ENCODE measurements at places on chromosomes 11 and 22.
A peak's percentile ranks its signal among the peaks of the same experiment; 100 is the strongest.

DNA sequence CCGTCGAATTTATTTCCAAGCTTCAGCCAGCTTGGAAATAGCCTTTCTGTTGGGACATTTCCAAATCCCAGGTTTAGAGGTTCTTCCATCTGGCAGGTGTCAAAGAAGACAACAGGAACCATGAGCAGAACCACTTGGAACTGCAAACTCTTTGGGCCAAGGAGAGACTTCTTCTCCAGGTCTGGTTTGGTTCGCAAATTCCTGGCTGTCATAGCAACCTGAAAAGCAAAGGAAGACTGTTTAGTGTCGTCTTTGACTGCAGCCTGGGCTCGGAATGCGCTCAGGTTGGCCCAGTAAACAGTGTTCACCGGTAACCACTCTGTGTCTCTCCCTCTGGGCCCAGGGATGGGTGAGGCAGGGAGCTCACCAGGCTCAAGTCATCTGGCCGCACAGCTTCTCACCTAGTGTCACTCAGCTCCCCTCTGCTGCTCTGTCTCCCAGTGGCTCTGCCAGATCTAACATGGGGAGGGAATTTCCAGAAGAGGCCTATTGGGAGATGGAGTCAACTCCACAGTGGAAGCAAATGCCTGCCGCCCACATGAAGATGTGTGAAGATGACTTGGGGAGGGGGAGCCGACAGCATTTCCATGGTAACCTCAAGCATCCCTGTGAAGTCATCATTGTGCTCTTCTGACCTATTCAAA is 11.9 kb upstream of the CLMP start:
- no peak for DNase-seq

- no peak for DNase-seq
Observed at GRCh38 chr11:86476109-86476861, 101.6 kb downstream of the CCDC81 start.

- DNase-seq: peak; percentile 48
Observed at GRCh38 chr11:110857892-110858546, 145.8 kb upstream of the ARHGAP20 start.

DNA sequence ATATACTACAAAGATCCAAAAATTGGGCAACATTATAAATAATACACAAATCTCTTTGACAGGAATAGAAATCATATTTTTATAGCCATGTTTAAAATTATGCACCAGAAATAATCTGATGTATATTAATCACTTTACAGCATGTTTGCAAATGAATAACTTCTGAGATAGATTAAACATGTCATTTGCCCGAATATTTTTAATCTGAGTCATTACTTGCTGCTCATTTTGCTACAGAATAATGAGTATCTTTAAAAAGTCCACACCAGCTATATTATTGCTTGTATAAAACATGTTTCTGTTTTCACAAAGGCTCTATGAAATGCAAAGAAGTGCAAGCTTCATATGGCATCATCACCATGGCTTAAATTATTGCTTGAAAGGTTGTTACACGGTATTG is 336.8 kb downstream of the GUCY1A2 start:
- DNase-seq: no peak

- no peak for DNase-seq
Observed at GRCh38 chr22:20046730-20047129, 25.8 kb downstream of the TANGO2 start.

- no peak for DNase-seq
Observed at GRCh38 chr22:38798496-38798895, 4.6 kb upstream of the DNAL4 start.

DNA sequence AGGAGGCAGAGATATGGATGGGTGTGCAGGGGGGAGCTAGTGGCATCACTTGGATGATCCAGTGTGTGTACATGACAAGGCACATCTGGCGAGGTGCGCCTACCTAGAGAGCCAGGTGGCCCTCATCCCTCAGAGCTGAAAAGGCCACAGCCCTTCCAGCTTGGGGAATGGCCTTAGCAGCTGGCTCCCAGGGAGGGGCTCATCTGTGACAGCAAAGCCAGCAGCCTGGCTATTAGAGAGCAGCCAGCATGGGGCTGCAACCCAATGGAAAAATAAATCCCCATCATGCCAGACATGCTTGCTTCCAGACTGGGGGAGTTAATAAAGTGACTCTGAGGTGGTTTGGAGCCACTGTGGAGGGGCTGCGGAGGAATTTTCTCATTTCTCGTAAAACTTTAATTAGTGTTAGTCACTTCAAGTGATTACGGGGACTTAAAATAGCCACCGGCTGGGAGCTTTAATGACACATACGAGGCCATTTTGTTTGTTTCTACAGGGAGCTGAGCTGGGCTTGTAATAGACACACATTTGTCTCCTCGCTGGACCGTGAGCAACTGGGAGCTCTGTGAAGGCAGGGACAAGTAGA is 111.2 kb upstream of the ALX4 start:
- DNase-seq: no peak

DNA sequence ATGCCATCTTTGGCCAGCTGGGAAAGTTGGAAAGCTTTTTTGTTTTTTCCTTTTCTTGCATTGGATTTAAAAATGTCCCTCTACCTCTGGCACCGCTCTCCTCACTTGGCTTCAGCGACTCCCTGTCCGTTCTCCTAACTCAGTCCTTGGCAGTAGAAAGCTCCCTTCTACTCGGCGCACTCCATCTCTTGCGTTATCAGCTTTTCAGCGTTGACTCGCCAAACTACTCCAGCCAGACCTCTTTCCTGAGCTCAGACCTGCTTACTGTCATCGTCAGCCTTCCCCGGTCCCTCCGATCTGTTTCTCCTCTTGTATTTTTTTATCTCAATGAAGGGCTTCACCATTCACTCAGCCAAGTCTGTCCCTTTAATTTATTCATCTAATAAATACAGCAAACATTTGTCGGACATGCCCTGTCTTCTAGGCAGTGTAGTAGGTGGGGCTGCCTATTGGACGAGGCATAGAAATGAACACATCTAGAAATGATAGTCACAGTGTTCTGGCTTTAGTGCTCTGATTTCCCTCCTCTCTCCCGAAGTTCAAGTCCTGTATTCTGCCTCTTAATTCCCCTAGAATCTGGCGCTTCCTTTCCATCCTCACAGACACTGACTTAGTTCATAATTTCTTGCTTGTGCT is 839 bp downstream of the CEP164 start:
- peak; percentile 49 for DNase-seq

GRCh38 chr11:86620891-86621521 is 51.4 kb downstream of the ME3 start:
- peak; percentile 80 for DNase-seq

DNA sequence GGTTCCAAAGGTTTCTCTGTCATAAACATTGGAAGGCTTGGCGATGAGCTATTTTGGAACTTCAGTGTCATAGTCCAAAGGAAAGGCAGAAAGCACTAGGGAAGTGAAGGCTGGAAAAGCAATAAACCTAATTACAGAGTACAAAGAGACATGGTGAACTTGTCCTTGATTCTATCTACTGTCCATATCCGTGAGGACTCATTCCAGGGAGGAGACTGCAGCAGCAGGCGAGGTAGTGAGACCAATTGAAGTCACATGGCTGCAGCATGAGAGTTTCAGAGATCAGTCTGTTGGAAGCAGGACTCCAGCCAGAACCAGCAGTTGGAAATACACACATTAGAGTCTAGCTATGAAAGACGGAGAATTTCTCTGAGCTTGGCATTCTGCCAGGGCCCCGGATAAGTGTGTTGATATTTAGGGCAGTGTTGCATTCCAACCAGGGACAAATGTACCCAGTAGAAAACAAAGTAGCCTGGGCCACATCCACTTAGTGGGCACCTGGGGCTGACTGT is 54.1 kb upstream of the ARHGAP42 start:
- DNase-seq: peak; percentile 1

- no peak for DNase-seq
Observed at GRCh38 chr11:19320827-19321226, 80.1 kb upstream of the E2F8 start.

DNA sequence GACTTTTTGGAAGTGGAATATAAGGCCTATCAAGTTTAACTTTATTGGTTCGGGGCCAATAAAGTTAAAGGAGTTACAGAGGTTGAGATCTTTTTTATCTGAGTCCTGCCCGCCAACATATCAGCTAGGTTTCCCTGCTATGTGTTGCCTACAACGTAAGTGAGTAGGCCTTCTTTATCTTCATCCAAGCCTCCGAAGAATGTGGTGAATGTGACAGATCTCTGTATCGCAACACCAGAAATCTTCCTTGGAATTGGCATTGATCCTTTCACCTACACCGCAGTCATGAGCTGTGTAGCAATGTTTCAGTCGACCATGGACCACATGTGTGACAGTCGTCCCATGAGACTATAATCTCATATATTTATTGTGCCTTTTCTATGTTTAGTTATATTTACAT is 37.3 kb upstream of the CADM1 start:
- no peak for DNase-seq

- peak; percentile 46 for DNase-seq
Observed at GRCh38 chr11:75350743-75351540, 519 bp downstream of the ARRB1 start.

DNA sequence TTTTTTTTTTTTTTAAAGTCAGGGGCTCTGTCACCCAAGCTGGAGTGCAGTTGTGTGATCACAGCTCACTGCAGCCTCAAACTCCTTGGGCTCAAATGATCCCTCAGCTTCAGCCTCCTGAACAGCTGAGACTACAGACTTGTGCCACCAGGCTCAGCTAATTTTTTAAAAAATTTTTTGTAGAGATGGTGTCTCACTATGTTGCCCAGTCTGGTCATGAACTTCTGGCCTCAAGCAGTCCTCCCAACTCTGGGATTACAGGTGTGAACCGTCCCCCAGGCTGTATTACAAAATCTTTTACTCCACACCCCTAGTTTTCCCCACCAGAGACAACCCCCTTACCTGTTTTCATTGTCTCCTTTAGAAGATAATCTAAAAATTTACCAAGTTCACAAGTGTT is 1.9 kb downstream of the CCDC117 start:
- DNase-seq: no peak

DNA sequence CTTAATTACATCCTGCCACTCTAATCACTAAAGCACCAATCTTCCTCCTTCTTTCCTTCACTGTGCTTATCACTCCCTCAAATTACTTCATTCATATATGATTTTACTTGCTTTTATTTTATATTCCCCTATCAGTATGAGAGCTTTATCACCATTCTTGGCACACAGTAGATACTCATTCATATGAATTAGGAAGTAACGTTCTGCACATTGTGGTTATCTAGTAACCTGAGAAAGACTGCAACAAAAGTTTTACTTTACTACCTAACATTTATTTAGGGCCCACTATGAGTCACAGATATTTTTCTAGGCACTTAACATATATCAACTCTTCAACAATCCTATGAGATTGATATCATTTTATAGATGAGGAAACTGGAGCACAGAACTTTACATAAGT is 1559.9 kb upstream of the TENM4 start:
- no peak for DNase-seq

DNA sequence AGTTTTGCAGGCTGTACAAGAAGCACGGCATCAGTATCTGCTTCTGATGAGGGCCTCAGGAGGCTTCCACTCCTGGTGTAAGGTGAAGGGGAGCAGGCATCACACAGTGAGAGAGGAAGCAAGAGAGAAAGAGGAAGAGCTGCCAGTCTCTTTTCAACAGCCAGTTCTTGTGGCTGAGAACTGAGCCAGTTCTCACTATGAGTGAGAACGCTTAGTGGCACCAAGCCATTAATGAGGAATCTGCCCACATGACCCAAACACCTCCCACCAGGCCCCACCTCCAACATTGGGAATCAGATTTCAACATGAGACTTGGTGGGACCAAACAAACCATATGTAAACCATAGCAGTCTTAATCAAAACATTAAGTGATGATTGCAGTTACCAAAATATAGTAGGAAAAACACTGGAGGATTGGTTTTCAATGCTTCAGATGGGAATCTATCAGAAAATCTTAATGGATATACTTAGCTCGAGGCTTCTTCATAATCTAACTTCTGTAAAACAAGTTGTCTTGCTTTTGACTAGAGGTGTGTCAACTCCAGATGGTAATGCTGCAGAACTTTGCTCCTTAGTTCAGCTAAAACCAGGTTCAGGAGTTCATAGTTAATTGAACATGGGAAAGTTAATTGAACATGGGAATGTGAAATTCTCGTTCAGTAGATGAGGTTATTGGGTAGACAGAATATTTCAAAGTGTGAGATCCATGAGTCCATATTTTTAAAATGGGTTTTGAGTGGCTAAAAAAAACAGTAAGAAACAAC is 12.2 kb downstream of the FAR1 start:
- DNase-seq: no peak

- DNase-seq: no peak
Observed at GRCh38 chr11:26608507-26609146, 36.6 kb upstream of the MUC15 start.

DNA sequence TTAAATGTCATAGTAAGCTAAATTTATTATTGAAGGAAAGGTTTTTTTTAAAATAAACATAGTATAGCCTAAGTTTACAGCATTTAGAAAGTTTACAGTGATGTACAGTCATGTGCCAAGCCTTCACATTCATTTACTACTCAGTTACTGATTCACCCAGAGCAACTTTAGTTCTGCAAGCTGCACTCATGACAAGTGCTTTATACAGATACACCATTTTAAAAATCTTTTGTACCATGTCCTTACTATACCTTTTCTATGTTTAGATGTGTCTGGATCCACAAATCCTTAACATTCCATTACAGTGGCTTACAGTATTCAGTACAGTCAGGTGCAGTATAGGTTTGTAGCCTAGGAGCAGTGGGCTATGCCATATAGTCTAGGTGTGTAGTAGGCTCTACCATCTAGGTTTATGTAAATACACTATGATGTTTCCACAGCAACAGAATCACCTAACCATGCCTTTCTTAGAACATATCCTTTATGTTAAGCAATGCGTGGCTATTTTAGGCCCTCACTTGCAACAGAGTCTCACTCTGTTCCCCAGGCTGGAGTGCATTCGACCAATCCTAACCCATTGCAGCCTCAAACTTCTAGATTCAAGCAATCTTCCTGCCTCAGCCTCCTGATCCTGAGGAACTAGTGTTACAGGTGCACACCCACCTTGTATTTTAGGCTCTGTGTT is 79.5 kb upstream of the SLC25A18 start:
- no peak for DNase-seq

- DNase-seq: peak; percentile 25
Observed at GRCh38 chr22:29457730-29458129, 19.3 kb downstream of the RFPL1 start.

- peak; percentile 81 for DNase-seq
Observed at GRCh38 chr11:10590218-10590915, 21.9 kb upstream of the LYVE1 start.

GRCh38 chr11:116797816-116798215 is 6.1 kb upstream of the APOA5 start:
- DNase-seq: no peak

DNA sequence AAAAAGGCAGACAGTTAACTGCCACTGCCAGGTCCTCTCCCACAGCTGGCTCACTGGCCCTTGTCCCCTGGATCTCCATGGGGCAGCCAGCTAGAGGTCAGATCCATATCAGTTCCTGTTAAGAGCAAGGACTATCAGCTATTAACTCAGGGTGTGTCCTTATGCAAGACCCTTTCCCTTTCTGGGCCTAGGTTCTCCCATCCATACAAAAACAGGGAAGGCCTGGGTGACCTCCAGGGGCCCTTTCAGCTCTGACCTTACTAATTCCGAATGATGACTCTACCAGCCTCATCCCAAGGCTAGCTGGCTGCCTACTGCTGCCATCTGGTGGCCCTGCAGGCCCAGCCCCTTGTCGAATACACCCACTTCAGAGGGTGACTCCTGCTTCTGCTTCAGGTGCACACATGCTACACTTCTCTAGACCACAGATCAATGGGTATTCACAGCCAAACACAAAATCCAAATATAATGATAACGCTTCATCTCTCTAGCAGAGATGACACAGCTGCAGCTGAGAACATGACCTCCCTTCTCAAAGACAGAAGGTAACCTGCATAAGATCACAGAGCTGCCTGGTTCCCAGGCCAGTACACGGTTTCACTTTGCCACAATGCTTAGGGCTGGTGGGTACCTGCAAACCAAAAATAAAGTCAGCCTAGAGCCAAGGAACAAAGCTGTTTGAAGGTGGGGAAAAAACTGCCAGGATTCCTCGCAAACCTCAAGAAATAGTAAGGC is 34.1 kb downstream of the SERGEF start:
- DNase-seq: peak; percentile 41
